ENCODE measurements at places on chromosomes 3 and 15. TPM values are rescaled to one million over a fixed set of nuclear protein-coding genes. Genes with fewer than 3 reads are reported as not detected.

DNA sequence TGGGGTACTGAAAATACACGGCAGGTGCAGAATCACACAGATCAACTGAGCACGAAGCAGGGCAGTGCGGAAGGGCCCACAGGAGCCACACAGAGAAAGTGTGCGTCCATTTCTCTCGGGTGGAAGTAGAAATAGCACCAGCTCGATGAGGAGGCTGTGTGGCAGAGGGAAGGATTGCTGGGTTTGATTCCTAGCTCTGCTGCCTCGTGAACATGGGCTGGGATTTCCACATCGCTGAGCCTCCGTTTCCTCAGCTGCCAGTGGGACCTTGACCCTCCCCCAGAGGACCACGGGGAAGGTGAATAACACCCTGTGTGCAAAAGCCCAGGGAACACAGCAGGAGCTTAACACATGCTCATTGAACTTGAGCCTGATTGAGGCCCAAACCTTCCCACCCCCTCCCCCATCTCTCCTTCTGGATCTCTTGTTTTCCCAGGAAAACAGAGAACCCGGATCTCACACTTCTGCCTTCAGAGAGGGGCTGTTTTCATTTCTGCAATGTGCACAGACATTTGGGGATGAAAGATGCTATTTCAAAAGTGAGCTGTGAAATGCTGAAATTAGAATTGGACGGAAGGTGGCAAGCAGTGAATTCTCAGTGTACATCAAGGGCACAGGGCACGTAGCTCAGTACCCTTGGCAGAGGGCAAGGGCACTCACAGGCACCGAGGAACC lies 38.4 kb downstream of the ABTB1 start:
- no peak for DNase-seq

GRCh38 chr3:141699897-141700296 lies 38.2 kb upstream of the RNF7 start:
- DNase-seq: no peak

DNA sequence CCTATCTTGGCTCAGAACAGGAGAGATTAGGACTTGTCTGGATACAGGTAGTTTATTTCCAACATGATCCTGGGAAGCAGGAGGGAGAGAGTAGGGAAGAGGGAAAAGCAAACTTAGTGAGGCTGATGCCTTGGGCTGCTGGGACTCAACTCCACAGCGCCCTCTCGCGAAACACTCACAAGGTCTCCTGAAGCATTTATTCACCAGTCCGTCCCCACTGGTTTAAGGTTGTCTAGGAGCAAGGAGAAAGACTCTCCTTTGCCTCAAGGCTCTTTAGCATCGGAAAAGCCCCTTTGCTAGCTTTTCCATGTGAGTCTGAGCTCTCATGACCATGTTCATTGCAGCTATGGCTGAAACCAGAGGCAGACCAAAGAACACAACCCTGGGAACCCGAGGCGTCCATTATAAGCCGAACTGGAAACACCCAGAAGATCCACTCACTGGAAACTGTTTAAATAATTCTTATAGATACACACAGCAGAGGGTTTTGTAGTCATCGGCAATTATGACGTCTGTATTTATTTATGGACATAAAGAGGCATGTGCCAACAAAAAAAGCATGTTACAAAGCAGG lies 244.5 kb downstream of the CD47 start:
- DNase-seq: peak; percentile 78

GRCh38 chr15:94234300-94234699 lies 2.9 kb downstream of the MCTP2 start:
- no peak for DNase-seq

DNA sequence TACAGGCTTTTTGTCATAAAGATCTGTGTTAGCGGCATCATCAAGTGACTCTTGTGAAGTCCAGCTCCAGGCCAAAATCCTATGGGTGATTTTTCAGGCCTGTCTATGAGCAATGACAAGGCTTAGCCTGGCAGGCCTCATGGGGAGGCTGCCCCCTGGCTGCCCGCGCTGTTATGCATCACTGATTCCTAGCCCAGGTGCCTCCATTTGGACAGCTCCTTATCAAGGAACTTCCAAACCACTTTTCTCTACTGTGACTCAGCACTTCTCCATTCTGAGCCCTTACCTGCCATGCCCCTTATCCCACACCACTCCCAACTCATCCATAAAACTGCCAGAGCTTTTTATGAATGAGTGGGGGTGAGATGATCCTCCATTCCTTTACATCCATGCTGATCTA lies 91.5 kb upstream of the C3orf80 start:
- DNase-seq: peak; percentile 24

DNA sequence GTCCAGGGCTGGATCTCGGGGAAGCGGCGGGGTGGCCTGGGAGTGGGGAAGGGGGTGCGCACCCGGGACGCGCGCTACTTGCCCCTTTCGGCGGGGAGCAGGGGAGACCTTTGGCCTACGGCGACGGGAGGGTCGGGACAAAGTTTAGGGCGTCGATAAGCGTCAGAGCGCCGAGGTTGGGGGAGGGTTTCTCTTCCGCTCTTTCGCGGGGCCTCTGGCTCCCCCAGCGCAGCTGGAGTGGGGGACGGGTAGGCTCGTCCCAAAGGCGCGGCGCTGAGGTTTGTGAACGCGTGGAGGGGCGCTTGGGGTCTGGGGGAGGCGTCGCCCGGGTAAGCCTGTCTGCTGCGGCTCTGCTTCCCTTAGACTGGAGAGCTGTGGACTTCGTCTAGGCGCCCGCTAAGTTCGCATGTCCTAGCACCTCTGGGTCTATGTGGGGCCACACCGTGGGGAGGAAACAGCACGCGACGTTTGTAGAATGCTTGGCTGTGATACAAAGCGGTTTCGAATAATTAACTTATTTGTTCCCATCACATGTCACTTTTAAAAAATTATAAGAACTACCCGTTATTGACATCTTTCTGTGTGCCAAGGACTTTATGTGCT lies 527 bp downstream of the B2M start:
- DNase-seq: peak; percentile 67

DNA sequence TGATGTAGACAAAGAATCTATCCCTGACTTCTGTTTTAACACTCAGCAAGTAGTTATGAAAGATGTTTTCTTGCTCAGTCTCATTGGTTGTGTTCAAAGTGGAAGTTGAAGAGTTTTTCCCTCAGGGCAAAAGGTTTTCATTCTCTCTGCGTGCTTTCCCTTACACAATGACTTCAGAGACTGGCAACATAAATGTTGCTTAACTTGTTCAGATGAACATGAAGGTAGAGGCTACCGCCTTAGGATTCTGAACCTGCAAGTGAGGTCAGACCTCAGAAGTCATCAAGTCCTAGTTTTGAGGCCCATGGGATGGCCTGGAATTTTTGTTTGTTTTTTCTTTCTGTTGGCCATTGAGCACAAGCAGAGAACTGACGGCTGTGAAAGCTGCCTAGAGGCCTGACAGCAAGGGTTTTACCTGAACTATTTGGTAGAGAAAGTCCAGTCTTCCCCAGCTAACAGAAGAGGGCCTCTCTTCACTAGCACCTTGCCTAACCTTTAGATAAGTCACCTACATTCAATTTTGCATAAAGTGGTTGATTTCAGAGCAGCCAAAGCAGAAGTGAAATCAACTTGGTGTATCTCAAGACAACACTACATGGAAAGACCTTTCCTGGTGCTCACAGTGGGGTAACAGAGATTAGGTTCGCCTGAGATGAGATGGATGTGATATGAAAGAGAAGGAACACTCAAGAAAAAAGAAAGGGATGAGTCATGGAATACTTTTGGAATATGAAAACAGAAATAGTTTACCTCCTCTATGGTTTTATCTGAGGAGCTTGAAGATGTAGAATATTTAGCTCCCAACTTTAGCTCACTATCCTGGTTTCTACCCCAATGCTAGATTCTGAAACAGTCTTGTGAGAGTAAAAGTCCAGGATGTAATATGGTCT lies 53.6 kb upstream of the AP4E1 start:
- DNase-seq: no peak

DNA sequence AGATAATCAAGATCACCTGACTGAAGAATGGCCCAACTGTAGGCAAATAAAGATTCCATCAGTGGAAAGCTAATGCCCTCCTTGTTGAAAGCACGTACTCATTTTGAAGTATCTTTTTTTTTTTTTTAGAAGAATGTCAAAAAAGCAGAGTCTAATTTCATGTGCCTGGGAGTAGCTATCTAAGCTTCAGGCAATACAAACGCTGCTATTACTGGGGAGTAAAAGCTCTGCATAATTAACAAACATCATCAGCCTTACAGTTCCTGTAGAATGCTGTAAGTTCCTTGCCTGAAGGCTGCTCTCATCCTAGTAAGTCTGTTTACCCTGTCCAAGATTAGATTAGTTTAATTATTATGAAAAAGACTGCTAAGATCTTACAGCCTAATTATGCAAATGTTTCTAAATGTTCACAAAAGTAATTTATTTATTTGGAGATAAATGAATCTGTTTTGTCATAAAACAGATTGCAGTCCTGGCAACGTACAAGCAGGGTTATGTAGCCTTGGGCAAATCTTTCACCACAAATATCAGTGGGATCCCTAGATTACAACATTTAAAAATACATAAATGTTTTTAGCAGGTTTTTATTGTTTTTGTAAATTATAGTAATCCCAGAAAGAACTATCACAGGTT lies 451.3 kb upstream of the AGTR1 start:
- no peak for DNase-seq

DNA sequence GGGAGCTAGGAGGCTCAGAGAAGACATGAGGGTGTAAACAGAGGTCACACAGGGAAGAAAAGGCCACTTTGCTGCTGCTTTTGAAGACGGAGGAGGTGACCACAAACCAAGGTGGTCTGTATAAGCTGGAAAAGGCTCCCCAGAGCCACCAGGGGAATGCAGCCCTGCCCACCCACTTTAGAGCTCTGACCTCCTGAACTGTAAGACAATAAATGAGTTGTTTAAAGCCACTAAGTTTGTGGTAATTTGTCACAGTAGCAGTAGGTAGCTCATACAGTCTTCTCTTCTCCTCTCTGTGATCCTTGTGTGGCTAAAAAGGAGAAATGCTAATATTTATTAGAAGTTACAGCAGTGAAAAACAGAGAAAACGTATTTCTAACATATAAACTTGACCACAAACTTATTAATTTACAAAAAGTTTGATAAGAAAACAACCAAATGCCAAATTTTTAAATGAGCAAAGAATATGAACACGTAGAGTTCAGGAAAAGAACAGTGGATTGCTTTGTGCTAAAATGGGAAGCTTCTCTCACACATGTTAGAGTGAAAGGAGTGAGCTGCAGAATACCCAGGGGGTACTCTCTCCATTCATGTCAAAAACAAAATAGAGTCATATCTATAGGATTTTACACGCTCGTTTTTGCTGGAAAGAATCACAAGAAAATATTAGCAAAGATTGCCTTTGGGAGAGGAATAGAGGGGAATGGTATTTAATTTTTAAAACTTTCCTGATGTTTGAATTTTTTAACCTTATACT lies 71.0 kb downstream of the NOX5 start:
- no peak for DNase-seq

DNA sequence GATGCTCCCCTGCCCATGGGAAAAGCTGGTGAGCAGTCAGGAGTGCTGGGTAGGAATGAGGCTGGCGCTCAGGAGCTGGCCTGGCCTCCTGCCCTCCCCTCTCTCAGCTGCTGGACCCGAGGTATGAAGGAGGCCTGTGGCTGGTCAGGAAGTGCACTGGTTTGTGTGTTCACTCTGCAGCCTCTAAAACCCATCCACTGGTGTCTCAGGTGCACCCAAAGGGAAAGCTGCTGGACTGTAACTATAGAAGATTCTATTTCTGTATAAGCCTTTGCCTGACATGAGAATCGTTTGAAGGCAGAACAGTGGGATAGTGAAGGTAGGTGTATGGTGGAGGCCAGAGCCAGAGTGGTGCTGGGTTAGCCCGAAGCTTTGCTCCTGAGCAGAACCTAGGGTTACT lies 5.7 kb upstream of the CPNE9 start:
- no peak for DNase-seq

DNA sequence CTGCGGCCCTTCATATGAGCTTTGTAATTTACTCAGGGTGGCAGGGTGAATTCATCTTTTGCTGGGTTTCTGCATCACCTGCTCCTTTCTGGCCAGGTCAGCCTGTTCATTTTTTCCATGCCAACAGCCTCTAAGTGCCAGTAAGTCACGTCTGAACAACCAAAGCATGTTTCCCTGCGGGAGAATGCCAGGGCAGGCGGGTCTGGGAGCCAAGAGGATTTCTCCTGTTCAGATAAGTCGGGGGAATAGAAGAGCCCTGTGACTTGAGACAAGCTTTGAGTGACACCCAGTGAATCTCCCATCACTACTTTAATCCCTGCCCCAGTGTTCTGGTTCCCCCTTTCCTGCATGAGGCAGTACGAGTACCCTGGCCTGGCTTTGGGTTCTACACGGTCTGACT lies 153.1 kb downstream of the PGPEP1L start:
- no peak for DNase-seq

DNA sequence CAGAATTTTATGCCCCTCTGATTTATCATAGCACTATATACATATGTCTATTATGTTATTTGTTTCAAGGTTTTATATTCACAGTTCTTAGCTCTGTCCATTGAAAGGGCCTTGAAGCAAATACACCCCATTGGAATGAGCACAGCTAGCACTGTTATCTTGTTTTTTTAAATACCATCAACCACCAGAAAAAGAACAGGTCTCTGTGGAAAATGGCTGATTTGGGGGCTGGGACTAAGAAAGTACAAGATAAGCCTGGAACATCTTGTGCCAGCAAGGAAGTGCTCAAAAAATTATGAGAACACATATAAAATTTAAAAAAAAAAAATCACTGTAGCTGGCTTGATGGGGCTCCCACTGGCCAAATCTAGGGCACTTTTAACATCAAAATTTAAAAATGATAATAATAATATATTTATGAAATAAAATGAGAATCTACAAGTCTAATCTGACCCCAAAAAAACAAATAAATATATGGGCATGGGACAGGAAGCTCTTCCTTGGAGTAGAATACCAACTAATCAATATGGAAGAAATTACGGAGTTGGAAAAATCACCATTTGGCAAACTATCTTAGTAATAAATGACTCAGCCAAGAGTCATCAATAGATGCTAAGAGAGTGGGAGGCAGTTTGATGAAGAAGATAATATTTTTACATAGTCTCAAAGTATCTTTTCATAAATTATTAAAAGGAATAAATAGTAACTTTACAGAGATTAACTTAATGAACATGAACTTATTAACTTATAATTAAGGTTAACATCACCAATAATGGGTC lies 20.5 kb downstream of the IFT80 start:
- no peak for DNase-seq

DNA sequence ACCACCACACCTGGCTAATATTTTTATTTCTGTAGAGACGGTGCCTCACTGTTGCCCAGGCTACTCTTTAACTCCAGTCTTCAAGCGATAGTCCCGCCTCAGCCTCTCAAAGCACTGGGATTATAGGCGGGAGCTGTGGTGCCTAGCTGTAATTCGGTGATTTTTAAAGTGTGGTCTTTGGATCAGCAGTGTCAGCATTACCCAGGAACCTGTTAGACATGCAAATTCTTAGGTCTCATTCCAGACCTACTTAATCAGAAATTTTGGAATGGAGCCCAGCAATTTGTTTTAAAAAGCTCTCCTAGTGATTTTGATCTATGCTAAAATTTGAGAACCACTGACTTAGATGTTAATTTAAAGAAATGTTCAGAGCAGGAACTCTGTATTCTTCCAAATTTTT lies 51.9 kb downstream of the GOLM2 start:
- DNase-seq: no peak

SLC35G2 gene
- 6.7 TPM for total RNA-seq

B3GALNT1 gene
- total RNA-seq: 5.4 TPM

MEIS2 gene
- total RNA-seq: 0.67 TPM

CPNE9 gene
- 0.38 TPM for total RNA-seq
